AG04449 (cell line): ENCODE measurements at places on chromosomes 1 and 21.

- DNase-seq: no peak
Observed at GRCh38 chr21:44272284-44272858, 10.7 kb upstream of the DNMT3L start.

DNA sequence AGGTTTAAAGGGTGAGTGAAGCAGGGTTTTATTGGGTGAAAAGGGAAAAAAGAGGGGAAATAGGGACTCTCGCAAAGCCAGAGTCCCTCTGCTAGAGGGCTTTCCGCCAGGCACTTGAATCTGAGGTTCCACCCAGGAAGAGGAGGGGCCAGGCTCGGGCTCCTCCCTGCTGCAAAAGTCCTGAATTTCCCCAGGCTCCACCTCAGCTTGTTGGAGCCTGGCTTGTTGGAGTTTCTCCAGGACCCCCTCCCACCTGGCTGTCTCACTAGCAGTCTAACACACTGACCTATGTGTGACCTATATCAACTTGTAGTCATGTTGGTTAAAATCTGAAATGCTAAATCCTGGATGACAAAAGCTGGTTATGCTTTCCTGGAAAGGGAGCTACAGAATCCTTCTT, 25.5 kb downstream of the GBP2 start:
- no peak for DNase-seq

DNA sequence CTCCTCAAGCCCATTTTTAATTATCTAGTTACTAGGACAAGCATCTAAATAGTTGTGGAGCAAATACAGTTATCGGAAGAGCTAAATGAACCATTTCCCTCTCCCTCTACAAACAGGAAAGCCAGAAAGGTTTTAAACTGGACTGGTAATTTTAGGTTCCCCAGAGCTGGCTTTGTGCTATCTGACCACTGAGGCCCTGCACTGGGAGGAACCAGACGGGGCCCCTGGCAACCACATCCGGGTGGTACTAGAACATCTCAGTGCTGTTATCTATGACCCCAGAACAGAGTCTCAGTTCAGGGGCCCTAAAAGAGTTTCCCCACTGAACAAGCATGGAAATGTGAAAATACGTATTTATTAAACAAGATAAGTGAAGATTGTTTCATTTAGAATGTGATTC, 7.7 kb upstream of the RSPH1 start:
- no peak for DNase-seq

DNA sequence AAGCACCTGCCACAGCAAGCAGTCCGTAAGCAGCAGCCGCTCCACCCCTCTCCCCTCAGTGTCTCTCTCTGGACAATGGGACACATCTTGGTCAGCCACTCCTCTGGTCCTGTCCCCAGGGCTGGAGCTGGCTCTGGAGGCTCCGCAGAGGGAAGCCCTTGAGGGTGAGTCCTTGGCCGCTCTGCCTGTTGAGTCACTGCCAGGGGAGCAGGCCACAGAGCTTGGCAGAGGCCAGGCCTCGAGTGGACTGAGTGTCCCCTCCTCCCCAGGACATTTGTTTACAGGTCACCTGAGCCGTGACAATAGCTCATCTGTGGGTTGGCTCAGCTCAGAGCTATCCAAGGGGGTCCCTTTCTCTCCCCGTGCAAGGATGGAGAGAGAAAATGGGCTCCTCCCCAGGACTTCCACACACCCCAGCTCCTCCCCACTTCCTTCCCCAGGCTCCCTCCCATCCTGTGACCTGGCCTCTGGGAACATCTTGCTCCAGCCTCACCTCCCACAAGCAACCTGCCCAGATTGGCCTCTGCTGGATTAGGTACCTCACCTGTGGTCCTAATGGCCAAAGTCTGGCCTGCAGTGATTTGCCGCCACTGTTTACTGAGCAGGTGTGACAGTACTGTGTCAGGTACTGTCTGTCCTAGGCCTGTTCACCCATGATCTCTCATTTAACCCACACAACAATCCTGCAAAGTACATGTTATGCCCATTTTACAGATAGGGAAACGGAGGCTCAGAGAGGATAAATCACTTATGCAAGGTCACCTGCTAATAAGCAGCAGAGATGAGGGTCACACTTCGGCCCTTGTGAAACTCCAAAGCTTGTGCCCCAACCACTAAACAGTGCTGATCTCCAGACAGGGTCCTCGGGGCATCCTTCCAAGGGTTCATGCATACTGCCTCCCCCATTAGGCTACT, 4.8 kb downstream of the FAM131C start:
- DNase-seq: no peak

- DNase-seq: no peak
Observed at GRCh38 chr21:34830386-34831170, 161.8 kb downstream of the CLIC6 start.

DNA sequence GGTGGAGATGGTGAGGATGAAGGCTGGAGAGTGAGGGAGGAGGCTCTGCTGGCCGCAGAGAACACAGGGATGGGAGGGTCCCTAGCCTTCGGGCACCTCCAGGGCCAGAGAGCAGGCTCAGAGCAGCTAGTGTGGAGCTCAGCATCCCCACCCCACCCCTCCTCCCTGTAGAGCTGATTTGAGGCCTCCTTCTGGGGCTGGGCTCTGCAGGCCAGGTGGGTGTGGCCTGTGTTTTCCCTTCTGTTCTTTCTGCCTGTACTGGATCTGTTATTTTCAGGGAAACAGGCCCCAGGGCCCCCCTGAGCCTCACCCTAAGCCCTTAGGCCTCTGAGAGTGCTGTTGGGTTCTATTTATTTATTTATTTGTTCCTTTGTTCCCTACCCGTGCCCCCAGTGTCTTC, 44.8 kb downstream of the TMCC2 start:
- no peak for DNase-seq

DNA sequence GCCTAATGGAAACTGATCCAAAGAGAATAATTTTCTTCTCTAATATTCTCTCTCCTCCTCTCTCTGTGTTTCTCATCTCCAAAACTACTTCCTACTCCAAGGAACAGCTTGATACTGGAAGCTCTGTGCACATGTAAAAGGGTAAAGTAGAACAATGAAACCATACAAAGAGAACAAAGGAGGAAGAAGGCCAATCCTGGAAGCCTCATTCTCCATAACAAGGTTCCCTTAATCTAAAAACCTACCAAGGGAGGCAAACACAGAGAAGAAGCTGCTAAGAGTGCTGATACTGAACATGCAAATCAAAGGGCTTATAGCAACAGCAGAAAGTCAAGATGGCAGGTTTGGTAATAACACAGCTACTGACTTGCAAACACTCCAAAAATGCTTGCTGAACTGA, 44.4 kb downstream of the SIPA1L2 start:
- no peak for DNase-seq

- no peak for DNase-seq
Observed at GRCh38 chr1:47786316-47786715, 210.9 kb downstream of the TRABD2B start.

DNA sequence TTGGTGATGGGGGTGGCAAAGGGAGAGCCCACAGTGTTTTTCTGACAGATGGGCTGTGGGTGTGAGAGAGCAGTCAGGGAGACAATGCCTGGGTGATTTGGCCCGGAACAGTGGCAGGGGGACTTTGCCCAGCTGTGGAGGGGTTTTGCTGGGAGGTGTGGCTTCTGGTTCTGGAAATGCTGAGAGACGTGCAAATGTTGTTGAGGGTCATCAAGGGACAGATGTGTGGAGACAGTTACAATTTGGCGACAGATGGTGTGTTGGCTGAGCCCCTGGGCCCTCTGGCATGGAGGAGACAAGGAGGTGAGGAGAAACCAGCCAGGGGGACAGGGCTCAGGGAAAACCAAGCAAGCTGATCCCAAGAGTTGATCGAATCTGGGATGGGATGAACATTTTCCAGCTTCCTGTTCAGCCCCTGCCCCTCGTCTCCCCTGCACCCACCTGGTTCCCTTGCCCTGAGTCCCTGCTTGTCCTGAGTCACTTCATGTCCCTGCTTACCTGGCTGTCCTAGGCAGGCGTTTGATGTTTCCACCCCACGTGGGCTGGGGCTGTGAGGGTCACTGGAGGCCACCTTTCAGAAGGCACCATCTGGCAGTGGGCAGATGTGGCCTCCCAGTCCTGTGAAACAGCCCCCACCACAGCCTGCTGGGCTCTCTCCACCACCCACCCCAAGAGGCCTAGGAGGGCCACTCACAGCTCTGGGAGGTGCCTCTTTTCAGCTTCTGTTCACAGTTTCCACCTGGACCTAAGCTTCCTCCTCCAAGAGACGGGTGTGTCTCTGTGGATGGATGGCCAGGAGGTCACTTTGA, 15.8 kb upstream of the ZNF678 start:
- no peak for DNase-seq

GRCh38 chr1:91513160-91513559, 12.5 kb downstream of the CDC7 start:
- DNase-seq: no peak

DNA sequence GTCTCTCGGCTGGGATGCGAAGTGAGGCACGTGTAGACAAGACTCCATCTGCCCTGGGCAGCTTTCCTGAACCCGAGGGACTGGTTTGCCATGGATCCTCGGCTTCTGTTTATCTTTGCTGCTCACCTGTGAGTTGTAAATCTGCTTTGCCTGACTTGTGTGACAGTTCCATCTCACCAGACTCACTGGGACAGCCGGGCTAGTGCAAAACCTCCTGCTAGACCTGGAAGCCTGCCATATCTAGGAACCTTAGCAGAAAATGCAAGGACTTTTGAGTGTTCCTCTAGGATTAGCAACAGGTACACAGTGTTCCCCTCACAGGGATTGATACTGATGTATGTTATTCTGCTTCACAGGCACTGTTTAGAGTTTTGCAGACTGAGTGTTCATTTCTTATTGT, 218.6 kb downstream of the URB2 start:
- DNase-seq: no peak

DNA sequence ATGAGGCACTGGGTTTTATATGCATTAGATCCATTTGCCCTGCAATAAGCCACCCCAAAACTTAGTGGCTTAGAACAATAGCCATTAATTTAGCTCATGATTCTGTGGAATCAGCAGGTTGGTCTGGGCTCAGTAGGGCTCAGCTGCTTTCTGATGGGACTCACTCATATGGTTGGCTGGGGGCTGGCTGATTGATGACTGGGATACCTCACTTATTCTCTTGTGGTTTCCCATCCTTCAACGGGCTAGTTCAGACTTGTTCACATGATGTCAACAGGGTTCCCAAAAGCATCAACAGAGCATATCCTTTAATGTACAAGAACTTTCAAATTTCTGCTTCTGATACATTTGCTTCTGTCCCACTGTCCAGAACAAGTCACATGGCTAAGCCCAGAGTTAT, 43.2 kb downstream of the DNM3 start:
- no peak for DNase-seq

- peak; percentile 26 for DNase-seq
Observed at GRCh38 chr1:202154766-202155477, 5.5 kb downstream of the PTPN7 start.

GRCh38 chr1:11307852-11308251, 34.9 kb downstream of the UBIAD1 start:
- no peak for DNase-seq

DNA sequence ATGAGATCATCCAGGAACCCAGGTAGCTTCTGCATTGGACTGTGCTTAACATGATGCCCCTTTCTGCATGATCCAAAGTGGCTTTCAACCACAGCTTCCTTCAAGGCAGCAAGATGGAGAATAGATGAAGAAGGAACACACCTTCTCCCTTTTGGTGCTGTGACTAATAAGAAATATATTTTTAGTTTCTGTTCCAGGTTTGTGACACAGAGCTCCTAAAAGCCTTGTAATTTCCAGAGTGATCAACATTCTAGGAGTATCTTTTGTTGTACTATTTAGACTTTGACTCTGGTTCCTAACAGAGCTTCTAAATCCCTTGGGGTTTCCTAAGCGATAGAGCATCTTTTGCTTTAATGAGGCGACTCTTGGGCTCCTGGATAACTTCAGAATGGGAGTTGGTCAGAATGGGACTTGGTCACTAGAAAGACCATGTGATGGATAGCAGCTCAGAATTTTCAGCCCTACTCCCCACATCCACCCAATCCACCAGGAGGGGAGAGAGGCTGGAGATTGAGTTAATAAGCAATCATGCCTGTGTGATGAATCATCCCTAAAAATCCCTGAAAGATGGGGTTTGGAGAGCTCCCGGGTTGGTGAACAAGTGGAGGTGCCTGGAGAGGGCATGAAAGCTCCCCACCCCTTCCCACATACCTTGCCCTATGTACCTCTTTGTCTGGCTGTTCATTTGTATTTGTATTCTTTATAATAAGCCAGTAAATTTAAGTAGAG, 134.8 kb downstream of the FGGY start:
- no peak for DNase-seq

DNA sequence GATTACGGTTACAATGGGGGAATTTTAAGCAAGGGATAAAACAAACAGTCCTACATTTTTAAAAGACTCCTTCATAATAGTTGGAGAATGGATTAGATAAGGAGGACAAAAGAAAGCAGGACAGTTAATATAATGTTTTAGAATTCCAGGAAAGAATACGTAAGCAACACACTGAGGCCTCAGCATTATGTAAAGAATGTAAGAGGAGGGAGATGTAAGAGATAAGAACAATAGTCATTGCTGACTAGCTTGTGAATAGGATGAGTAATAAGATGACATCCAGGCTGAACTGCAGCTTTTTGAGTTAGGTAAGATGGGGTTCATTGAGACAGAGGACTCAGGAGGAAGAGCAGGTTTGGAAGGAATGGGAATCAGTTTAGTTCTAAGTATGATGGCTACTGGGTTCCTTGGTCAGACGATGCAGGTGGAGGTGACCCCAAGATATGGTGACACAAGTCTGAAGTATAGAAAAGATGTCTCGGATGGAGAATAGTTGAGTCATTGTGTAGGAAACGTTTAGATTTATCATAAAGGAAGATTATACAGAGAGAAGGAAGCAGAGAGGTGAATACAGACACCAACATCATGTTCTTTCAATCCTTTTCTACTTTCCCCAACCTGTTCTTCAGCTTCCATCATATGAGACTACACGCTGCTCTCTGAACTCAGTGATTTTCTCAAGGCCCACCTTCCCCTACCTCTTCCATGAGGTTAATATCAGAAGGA, 372.8 kb downstream of the PTBP2 start:
- peak; percentile 83 for DNase-seq

DNA sequence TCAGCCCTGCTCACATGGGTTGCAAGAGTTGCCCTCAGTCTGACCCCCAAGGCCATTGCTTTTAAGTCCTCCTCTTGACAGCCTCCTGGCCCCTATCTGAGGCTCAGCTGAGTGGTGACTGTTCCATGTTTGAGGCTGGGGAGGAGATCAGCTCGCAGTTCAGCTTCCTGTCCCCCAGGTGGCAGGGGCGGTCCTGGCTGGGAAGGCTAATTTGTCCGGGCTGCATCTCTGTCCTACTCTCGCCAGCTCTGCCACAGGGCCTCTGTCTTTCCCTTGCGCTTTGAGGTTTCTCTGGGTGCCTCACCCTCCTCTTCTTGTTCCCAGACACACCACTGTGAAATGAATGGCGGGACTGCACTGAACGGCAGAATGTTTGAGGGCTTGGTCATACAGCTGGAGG, 157.3 kb downstream of the KCNJ6 start:
- DNase-seq: no peak
